ENCODE measurements at places on chromosomes 4 and X.

DNA sequence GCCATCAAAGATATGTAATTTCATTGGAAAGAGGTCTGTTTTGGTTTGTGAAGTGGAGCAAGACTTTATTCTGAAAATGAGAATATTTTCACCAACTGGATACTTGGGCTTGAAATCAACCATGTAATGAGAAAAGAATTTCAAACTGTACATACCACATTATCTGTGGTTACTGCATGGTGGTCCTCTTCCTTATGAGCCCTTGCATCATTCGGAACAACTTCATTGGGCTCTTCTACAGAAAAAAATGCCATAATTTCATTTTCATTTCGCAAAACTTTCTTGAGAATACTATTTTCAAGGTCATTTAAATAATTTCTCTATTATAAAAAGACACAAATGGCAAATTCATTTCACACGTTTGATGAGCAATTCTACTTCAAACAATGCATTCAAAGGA lies 148.6 kb upstream of the RPS6KA6 start:
- H3K27me3 ChIP-seq = no peaks in the 10 kb centered on the region
- no peaks in the 10 kb centered on the region for H3K36me3 ChIP-seq
- H3K27ac ChIP-seq = no peak overlapping the region
- H3K4me1 ChIP-seq = peaks cover 4% of the 10 kb centered on the region
- no peak overlapping the region for H3K4me3 ChIP-seq

GRCh38 chr4:137651128-137651527 lies 118.8 kb upstream of the PCDH18 start:
- H3K4me1 ChIP-seq = no peaks in the 10 kb centered on the region
- DNase-seq = no peak
- H3K36me3 ChIP-seq = no peaks in the 10 kb centered on the region

- no peak overlapping the region for H3K4me3 ChIP-seq
- peaks cover 16% of the 10 kb centered on the region for H3K27me3 ChIP-seq
- H3K36me3 ChIP-seq = no peaks in the 10 kb centered on the region
- no peak for DNase-seq
- no peaks in the 10 kb centered on the region for H3K4me1 ChIP-seq
Measured at GRCh38 chrX:133054761-133055405, 42.0 kb downstream of the USP26 start.

- no peak overlapping the region for H3K27ac ChIP-seq
- H3K36me3 ChIP-seq = no peaks in the 10 kb centered on the region
- H3K27me3 ChIP-seq = no peaks in the 10 kb centered on the region
- H3K4me3 ChIP-seq = no peak overlapping the region
- no peak for DNase-seq
- no peaks in the 10 kb centered on the region for H3K4me1 ChIP-seq
Measured at GRCh38 chr4:126061655-126062054, 746.9 kb downstream of the FAT4 start.

DNA sequence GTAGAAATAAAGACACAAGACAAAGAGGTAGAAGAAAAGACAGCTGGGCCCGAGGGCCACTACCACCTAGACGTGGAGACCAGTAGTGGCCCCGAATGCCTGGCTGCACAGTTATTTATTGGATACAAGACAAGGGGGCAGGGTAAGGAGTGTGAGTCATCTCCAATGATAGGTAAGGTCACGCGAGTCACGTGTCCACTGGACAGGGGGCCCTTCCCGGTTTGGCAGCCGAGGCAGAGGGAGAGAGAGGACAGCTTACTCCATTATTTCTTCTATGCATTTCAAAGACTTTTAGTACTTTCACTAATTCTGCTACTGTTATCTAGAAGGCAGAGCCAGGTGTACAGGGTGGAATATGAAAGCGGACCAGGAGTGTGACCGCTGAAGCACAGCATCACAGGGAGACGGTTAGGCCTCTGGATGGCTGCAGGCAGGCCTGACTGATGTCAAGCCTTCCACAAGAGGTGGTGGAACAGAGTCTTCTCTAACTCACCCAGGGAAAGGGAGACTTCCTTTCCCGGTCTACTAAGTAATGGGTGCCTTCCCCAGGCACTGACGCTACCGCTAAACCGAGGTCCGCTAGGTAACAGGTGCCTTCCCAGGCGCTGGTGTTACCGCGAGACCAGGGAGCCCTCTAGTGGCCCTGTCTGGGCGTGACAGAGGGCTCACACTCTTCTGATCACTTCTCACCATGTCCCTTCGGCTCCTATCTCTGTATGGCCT lies 44.9 kb downstream of the ZBTB49 start:
- peak overlapping the region; percentile 9 for H3K27ac ChIP-seq
- no peaks in the 10 kb centered on the region for H3K36me3 ChIP-seq
- H3K27me3 ChIP-seq = peaks cover 13% of the 10 kb centered on the region
- no peak overlapping the region for H3K4me3 ChIP-seq

- no peaks in the 10 kb centered on the region for H3K36me3 ChIP-seq
- H3K27me3 ChIP-seq = no peaks in the 10 kb centered on the region
- no peaks in the 10 kb centered on the region for H3K4me1 ChIP-seq
- no peak overlapping the region for H3K4me3 ChIP-seq
- no peak for DNase-seq
Measured at GRCh38 chr4:189069772-189070171, 870.9 kb upstream of the FRG1 start.

DNA sequence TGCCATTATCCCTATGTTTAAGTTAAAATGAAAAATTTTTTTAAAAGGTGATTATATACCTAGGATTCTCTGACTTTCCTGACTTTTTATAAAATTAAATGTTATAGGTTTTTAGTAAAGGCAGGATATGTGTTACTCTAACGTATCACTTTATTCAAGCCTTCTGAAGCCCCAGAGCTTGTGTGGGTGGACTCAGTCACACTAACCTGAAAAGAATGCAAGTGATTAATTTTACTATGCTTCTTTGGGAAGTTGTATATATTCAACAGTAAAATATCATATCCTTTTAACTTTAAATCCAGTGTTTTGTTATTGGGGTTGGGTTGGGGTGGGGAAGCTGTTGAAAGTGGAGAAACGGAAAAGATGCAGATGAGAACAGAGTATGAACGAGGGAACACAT lies 22.8 kb downstream of the PDLIM3 start:
- H3K36me3 ChIP-seq = no peaks in the 10 kb centered on the region
- peaks cover 56% of the 10 kb centered on the region for H3K27me3 ChIP-seq
- H3K4me1 ChIP-seq = peaks cover 10% of the 10 kb centered on the region
- H3K27ac ChIP-seq = no peak overlapping the region

- no peaks in the 10 kb centered on the region for H3K27me3 ChIP-seq
- no peak overlapping the region for H3K4me3 ChIP-seq
- no peak for DNase-seq
- no peak overlapping the region for H3K27ac ChIP-seq
- no peaks in the 10 kb centered on the region for H3K36me3 ChIP-seq
- peaks cover 16% of the 10 kb centered on the region for H3K4me1 ChIP-seq
Measured at GRCh38 chr4:184887333-184887732, 61.6 kb upstream of the ACSL1 start.

Data from stimulated activated naive B cell treated with anti-CD40 and anti-IgM and Interleukin-4, amounts not matched to agents 10 μg/mL and 1 μg/mL and 100 μg/mL, for 72 hours (primary cell).